Vagina (tissue), 2 donors: ENCODE measurements at places on chromosomes 1 and 21. TPM values are rescaled to one million over a fixed set of nuclear protein-coding genes. Genes with fewer than 3 reads are reported as not detected.

- no peak for DNase-seq
Measured at GRCh38 chr1:176897350-176898236, 266.9 kb downstream of the ASTN1 start.

DNA sequence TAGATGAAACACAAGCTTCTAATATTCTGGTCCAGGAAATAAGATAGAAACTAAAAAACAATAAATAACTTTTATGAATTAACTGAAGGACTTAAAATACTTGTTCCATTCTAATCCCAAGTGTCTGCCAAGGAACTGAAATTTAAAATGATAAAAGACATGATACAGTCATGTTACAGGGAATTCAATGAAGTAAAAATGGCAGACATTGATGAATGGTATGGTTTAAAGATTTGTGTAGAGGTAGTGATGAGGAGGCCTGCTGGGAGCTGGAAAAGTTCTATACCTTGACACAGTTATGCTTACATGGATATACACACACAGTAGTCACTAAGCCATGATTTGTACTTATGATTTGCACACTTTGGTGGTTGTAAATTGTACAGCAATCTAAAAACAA, 2.1 kb upstream of the UBR4 start:
- DNase-seq, result no peak

DNA sequence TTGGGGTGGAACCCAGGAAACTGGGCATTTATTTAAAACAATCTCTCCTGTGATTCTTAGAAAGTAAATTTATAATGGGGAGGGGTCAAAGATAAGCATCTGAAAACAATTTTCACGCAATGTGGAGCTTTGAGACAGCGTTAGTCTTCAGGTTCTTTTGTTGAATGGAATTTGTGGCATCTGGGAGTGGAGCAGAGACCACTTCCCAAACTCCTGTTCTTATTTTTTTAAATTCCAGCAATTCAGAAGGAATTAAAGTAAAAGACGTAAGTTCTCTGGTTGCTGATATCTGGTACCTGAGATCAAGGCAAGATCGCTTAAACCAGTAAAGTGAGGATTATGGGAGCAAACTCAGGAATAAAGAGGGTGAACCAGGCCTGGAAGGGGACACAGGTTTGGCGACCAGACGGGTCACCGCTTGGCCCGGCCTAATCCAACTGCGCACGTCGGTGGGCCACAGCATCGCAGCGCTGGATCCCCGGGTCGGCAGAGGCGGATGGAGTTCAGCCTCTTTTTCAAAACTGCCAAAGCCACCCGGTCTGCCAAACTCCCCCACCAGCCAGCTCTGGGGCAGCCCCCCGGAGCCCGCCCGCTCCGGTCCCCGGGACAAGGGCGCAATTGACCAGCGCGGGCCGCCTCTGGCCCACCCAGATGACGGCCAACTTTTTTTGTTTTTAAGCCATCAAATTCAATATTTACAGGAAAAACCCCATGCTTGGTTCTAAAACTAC, 754 bp upstream of the PDPN start:
- DNase-seq, result no peak

GRCh38 chr21:22174746-22175145, 1176.5 kb downstream of the NCAM2 start:
- DNase-seq, result no peak

GRCh38 chr1:88451856-88452255, 232.2 kb upstream of the PKN2 start:
- no peak for DNase-seq

- no peak for DNase-seq
Measured at GRCh38 chr1:200526709-200527612, 93.6 kb downstream of the KIF14 start.

- DNase-seq, result no peak
Measured at GRCh38 chr1:218953386-218953785, 220.3 kb upstream of the LYPLAL1 start.

DNA sequence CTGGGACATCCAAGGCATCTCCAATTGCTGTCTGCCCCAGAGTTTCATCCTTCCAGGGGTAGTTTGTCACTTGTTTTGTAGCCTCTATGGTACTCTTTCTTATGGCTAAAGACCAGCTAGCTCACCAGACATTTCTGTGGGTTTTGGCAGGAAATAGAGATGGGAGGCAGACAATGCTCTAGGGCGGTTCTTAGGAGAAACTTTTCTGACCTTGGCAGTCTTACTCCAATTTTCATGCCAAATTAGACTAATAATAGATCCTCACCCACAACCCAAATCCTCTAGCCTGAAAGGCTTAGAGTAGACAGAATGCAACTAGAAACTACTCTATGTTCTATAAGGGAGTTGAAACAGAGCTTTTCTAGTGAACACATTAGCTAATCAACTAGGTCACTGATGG, 69.8 kb downstream of the LRIG2 start:
- no peak for DNase-seq

- no peak for DNase-seq
Measured at GRCh38 chr1:14507262-14507661, 91.2 kb upstream of the KAZN start.

C8B gene
- total RNA-seq, result not detected

DNA sequence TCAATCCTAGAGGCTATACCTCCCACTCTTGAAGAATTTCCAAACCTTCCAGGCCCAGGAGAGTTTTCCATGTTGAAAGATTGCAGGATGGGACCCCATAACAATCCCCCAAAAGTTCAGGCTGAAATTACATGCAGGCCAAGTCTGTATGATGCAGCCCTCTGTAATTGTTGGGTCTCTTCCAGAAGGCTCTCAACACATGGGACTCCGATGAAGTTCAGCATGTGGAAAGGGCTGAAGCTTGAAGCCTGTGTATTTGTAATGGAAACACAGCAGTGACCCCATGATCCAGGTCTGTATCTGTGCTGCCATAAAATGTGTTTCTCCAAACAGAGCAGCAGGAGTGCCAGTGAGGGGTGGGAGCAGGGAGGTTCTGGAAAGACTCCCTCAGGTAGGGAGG, 202.5 kb upstream of the LYPLAL1 start:
- no peak for DNase-seq

DNA sequence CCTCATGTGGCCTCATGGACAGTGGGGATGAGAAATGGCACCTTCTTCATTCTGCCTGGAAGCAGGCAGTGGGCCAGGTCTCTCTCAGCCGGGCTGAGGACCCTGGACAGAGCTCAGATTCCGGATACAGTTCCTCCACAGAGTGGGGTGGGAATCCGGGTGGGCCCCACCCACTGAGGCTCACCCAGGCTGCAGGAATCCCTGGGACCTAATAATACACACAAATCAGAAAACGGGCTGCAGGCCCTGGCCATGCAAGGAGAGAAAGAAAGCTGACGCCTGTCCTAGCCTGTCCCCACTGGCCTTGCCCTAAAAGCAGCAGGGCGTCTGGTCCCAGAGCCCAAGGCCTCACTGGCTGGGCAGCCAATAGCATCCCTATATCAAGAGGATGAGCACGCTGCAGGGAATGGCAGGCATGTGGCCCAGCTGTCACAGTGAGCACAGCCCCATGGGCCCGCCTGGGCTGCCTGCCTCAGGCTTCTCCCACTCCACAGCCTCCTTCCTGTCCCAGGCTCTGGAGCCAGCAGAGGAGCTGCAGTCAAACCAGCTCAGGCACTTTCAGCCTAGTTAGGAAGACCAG, 25.3 kb downstream of the ACTA1 start:
- no peak for DNase-seq

GRCh38 chr1:171715813-171716251, 26.0 kb downstream of the VAMP4 start:
- DNase-seq, result no peak
